ENCODE measurements at places on chromosomes 11 and 22.

DNA sequence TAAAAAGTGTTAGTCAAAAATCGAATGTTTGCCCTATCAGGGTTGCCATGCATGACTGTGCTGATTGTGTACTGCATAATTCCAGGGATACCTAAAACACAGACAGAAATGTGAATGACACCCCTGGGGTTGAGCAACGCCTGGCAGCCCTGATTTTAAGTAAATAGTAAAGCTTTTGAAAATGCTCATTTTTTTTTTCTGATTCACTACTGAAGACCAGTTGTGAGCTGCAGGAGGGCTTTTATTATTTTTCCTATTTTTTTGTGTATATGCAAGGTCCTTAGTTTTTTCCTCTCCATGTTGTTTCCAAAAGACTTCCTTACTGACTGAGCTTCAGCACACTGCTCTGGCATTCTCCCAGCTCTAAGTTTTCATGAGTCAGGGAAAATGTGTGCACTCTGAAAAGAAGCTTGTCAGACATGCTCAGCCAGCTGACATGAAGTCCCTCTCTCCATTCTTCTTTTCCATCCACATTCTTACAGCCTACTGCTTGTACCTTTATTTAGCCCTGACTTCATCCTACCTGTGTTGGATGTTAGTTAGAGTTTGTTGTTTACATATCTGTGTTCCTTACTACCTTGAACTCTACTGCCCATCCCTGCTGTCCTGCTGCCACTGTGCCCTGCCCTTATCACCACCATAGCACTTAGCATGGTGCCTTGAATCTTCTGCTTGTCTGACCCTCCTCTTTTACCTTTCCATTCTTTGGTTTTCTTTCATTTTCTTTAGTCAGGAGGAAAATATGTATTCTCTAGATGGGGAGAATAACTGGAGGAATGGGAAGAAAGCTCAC lies 79.5 kb downstream of the HORMAD2 start:
- DNase-seq = no peak

- no peak for DNase-seq
These were observed 386.6 kb upstream of the NARS2 start for GRCh38 chr11:78961247-78961646.

DNA sequence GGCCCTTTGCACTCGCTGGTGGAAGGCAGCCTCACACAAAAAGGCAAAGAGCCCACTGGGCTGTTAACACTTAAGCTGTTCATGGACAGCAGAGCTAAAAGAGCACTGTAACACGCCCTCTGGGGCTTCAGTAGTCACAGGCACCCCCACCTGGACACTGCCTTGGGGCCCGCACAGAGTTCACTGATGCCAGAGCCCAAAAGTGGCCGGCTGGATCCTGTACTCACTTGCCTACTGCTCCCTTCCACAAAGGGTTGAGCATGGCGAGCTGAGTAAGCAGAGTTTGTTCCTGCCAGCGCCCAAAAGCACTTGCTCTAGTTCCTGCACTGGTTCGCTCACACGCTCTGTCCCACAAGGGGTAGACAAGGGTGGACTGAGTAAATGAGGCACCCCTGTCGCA lies 78.8 kb downstream of the RELT start:
- DNase-seq = no peak

DNA sequence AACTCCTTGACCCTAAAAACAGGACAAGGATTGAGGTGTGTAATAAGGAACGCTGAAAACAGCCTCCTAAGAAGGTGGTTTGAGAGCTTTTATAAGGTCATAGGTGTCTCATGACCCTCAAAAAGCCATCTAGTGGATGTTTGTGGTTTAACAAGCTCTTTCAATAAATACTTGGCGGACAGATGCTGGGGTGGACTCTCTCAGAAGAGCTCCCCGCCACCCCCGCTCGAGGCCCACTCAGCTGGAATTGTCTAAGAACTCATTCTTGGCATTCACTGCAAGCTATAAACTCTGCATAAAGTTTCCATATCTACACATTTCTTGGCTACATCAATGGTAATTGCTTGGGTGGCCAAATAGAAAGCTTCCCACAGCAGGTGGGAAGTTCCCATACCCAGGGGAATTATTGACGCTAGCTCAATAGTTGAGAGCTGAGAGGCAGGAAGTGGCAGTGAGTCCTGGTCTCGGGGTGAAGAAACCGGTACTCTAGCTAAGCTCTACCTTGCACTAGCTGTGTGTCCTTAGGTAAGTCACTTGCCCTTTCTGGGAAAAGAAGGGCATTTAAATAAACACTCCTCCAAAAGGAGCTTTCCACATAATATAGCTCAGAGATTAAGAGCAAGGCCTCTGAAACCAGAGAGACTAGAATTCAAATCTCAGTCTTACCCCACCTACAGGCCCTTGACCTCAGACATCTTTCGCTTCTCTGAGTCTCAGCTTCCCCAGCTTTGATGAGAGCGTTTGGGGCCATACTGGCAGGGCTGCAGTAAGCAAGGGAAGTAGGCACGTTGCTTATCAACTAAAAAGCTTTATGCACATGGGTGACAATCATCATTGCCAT lies 6.4 kb downstream of the MS4A15 start:
- no peak for DNase-seq

- no peak for DNase-seq
These were observed 6.5 kb downstream of the MTMR2 start for GRCh38 chr11:95917193-95918036.

DNA sequence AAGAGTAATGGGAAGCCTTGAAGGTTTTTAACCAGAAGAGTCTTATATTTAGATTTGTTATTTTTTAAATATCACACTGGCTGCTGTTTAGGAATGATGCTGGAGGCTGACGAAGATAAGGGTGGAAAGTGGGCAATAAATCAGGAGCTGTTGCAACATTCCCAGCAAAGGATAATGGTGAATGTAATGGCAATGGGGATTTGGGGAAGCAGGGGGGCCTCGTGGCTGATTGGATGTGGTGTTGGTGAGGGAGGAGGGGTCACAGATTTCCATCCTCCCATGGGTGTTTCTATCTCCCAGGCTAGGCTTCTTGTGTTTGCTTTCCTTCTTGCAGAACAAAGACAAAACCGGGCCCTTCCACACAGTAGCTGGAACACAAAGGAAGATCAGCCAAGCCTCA lies 80.8 kb downstream of the PIWIL4 start:
- no peak for DNase-seq

DNA sequence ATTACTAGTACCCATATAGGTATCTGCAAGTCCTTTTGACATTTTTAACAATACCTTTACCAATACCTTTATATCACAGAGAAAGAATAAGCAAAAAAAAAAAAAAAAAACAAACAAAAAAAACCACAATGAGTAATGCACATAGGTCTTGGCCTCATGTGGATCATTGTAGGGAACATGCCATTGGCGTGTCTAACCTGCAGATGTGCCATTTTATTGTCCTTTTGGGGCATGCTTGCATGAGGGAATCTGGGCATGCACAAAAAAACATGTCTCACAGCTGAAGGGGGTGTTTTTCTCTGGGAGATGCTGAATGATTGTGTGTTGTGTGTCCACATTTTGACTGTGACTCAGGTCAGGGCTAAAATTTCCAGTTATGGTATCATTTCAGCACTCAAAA lies 361.6 kb downstream of the GUCY1A2 start:
- no peak for DNase-seq

DNA sequence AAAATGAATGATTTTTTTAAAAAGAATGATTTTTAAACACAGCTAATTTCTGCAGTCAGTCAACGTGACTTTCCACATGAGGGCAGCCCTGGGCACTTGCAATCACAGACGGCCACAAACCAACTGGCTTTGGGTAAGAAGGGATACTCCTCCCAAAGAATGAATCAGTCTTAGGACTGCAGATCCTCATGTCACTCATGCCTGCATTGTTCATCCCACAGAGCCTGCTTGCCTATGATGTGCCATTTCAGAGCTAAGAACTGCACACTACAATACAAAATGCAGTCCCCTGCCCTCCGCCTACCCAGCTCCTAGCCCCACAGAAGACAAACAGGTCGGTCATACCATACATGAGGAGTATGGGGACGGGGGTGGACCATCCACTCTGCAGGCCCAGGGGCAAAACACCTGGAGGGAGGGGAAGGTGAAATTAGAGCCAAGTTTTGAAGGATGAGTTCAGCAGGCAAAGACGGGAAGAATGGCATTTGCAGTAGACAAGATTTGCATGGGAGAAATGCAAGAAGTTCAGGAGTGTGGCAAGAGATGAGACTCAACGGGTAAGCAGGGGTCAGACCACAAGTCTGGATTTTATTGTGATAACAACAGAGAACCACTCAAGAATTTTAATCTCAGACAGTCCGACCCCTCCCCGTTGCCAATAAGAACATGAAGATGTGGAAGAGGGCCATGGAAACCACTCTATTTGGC lies 24.7 kb downstream of the PACSIN2 start:
- DNase-seq = no peak

DNA sequence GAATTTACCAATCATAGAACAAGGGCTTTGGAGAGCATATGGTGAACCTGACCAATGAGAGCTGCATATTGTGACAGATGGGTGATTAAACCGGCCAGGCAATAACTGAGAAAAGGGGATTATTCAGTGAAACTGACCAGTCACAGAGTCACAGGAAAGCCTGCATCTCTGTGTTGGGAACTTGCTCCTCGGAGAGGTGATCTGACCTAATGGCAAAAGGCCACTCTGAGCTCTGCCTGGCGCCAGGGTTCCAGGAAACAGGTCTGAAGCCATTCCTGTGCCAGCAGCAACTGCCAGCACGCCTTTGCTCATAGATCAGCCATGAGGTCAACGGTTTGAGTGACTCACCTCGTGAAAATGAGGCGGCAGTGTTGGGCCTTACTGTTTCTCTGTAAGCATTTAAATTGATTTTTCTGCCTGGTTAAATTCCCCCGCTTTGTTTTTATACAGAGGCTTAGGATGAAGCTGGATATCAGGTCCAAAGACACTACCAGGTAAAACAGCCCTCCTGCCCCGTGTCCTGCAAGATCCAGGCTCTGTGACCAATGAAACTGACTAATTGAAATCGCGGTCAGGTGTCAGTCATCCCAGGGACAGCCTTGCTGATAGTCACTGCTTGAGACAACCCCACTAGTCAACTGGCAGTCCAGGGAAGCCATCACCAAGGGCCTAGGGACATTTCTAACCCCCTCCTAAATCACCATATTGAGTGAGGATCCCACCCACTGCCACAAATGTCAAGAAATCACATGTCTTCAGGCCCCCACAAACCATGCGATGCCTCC lies 35.8 kb upstream of the MYOD1 start:
- no peak for DNase-seq

- DNase-seq = no peak
These were observed 79.1 kb upstream of the WNT7B start for GRCh38 chr22:46055911-46056545.

GRCh38 chr11:5449432-5449831 lies 309 bp downstream of the OR51I2 start:
- DNase-seq = no peak

DNA sequence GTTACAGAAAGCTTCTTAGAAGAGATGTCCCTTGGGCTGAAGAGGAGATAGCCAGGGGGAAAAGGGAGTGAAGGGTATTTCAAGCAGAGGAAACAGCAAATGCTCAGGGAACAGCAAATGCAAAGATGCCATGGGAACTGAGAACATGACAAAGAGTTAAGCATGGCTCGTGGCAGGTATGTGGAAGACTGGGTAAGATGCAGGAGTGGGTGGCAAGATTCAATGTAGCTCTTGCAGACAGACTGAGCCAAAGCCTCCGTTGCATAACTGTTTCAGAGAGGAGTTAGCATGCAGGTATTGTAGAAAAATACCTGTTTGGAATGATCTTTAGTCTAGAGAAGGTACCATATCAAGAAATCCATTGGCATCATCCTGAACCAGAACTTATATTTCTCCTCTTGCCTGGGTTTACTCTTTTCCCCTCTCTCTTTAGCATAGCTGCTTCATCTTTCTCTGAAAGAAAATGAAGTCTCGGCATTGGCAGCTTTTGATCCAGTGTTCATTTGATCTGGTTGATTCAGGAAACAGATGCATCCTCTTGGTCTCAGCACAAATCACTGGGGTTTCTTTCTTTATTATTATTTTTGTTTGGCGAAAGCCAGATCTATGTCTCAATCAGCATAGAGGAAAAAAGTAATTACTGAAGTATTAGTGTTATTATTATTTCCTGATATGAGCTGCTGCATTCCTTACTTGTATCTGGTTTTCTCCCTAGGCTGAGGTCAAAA lies 41.7 kb upstream of the NUP160 start:
- no peak for DNase-seq

DNA sequence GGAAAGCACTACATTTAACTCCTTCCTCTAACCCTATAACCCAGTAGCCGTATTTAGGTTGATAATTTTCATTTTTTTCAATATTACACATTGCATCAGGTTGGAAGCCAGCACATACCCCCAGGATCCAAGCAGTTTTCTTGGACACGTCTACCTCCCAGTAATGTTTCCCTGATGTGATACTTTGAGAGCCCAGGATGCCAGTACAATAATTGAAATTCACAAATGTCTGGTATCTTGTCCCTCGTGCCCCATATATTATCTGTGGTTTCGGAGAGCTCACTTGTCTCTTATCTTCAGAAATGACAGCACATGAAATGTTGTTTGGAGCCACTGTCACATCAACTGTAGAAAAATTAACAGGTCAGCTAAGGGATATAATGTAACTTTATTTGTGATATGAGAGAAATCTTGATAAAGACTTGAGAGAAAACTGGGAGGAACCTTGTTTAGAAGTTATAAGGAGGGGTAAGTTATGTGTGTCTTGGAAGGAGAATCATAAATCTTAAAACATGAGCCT lies 19.8 kb downstream of the TRIM5 start:
- DNase-seq = no peak

- DNase-seq = no peak
These were observed 75.9 kb upstream of the GAB2 start for GRCh38 chr11:78493413-78493975.

GRCh38 chr11:10495464-10495786 lies 40.4 kb downstream of the AMPD3 start:
- no peak for DNase-seq

DNA sequence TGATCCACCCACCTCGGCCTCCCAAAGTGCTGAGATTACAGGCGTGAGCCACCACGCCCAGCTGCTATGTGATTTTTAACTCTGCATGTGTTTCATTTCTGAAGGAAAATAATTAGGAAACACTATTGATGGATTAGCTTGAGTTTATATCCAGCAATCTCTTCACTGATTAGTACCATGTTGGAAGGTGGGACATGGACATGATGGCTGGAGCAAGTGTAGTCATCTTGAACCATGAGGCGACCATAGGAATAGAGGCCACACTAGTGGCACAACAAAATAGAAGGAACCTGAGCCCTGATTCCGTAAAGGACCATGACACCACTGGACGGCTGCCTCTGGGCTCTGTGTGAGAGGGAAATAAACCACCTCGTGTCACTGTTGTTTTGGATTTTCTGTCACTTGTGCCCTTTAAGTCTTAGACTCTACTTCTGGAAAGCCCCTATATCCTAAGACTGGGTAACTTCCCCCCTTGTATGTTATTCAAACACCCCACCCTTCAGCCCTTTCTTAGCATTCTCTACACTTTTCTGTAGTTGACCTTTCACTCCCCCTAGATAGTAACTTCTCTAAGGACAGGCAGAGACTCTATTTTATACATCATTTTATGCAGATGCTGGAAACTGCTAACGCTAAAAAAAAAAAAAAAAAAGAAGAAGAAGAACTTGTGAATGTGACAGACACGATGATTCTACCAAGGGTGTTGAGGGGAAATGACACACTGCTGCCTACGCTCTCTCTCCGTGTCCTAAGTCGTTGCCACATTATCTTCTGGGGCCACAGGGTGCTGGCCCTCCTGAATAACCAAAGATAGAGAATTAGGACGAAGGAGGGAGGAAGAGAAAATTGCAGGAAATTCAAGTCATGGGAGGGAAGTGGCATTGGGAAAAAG lies 2.7 kb upstream of the VPS37C start:
- DNase-seq = no peak

- no peak for DNase-seq
These were observed 232.4 kb downstream of the MIAT start for GRCh38 chr22:26889802-26890201.

Measured in stimulated activated CD8-positive, alpha-beta memory T cell treated with anti-CD3 and anti-CD28 coated beads, Interleukin-15, amount 100 ng/mL, for 4 hours (primary cell).